ENCODE measurements at places on chromosomes 6 and 20.

DNA sequence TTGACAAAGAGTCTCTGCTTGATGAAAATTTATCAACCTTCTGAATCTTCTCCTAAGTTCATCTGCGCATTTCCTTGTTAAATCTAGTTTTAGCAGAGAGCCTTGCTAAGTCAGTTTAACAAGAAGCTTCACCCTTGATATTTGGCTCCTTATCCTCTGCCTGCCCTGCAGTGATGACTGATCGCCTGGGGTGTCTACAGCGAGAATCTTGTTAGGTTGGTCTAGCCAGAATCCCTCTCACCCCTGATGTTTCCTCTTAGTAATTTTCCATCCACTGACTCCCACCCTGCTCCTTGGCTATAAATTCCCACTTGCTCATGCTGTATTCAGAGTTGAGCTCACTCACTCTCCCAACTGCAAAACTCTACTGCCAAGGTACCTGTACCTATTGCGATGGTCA is 114.1 kb downstream of the TENT5A start:
- DNase-seq, result no peak

- DNase-seq, result no peak
These were observed 1.1 kb downstream of the PTCHD4 start for GRCh38 chr6:48109944-48110343.

DNA sequence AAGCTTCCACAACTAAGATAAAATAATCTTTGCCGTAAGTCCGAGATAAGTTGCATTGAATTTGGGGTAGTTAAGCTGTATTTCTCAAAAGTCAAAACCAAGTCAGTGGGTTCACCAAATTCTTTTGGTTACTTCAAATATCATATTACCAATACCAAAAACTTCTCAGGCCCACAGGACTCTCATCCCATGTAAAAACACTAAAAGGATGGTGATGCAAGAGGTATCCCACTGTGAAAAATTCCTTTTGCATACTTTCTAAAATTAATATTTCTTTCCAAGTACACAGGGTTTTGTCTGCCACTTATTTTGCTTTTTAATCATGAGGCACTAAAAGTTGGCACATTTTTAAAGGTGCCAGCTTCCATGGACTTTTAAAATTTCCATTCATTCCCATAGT is 151.3 kb downstream of the GJA10 start:
- DNase-seq, result no peak

DNA sequence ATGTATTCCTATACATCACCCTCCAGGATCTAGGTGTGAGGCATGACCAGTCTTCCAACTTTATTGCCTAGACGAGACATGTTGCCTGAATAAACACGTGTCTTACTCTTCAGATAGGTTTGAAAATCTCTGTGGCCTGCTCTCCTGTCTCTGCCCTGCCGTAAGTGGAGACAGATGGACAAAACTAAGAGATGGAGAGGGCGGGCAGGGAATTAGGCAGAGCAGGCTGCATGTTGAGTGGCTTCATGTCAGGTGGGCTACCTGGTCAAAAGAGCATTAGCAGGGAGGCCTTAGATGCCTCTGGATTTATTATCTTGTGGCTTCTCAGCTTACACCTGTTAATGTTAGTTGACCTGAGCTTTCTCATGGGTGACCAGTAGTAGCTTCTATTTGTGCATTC is 59.0 kb upstream of the TULP4 start:
- no peak for DNase-seq

DNA sequence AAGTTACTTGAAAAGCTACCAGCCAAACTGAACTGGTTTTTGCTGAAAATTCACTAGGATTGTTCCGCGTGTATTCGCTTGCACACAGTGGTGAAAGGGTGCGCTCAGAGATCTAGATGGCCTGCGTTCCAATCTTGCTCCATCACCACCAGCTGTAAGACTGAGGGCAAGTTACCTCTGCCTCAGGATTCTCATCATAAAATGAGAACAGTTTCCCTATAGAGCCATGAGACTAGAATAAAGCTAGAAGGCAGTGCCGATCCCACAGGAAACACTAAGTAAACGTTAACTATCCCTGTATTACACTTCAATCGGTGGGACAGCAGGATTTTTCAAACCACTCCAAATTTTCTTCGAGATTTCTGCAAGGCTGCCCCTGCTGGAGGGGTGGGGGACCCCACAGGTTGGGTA is 838 bp downstream of the AHCY start:
- DNase-seq, result no peak

- DNase-seq, result peak; percentile 64
These were observed 12.0 kb downstream of the RNF8 start for GRCh38 chr6:37365791-37366190.

- no peak for DNase-seq
These were observed 169.4 kb downstream of the SYNDIG1 start for GRCh38 chr20:24638591-24639548.

DNA sequence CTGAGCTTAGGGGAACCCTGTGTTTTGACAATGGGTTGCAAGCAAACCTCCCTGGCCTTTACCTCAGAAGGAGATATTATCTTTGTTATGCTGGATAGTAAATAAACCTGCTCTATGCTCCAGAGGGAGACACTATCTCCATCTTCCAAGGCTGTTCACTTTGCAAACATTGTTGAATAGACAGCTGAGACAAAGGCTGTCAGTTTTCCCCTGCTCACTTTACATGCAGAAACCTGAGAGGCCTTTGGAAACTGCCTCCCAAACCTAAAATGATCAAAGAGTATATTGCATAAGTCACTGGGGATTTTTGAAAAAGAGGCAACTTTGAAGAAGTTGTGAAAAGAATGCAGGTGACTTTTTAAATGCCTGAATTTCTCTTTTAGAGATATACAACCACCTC is 61.6 kb downstream of the MRAP2 start:
- DNase-seq, result no peak

- DNase-seq, result no peak
These were observed 11.9 kb upstream of the SMIM29 start for GRCh38 chr6:34260576-34261267.

- DNase-seq, result no peak
These were observed 17.2 kb upstream of the CRIP3 start for GRCh38 chr6:43325876-43326275.

DNA sequence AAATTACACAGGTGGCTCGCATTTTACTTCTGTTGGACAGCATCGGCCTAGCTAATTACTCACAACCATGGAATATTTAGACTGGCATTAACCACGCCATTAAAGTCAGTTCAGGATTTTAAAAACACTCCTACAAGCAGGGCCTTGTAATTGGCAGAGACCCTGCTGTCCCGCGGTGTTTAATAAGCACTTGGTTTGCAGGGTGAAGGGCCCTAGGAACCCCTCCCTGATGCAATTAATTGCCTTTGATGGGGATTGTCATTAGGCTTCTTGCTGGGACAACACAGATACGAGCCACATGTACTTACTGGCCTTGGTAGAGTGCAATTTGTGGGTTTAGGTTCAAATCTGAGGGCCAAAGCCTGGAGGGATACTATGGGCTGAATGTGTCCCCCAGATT is 7.8 kb upstream of the VSTM2L start:
- DNase-seq, result no peak

- DNase-seq, result no peak
These were observed 55.1 kb downstream of the ARID1B start for GRCh38 chr6:156832231-156832647.

GRCh38 chr20:23654717-23655116 is 17.0 kb upstream of the CST3 start:
- DNase-seq, result no peak

DNA sequence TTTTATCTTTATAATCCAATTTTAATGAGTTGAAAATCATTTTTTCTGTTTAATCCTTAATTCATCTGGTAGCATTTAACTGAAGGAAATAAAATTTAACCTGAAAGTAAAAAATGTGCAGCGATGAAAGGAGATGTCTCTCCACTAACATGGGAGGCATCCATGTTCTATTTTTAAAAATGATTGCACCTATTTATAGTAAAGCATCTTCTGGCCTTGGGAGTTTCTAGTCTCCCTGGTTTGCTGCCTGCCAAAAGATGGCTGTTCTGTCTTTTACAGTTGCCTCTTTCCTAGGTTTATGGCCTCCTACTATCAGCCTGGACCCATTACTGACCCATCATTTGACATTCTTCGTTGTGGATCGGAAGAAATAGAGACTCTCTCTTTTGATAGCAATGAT is 143.0 kb downstream of the B3GAT2 start:
- DNase-seq, result no peak

- DNase-seq, result no peak
These were observed 146.6 kb downstream of the ANKRD60 start for GRCh38 chr20:58081846-58082245.

DNA sequence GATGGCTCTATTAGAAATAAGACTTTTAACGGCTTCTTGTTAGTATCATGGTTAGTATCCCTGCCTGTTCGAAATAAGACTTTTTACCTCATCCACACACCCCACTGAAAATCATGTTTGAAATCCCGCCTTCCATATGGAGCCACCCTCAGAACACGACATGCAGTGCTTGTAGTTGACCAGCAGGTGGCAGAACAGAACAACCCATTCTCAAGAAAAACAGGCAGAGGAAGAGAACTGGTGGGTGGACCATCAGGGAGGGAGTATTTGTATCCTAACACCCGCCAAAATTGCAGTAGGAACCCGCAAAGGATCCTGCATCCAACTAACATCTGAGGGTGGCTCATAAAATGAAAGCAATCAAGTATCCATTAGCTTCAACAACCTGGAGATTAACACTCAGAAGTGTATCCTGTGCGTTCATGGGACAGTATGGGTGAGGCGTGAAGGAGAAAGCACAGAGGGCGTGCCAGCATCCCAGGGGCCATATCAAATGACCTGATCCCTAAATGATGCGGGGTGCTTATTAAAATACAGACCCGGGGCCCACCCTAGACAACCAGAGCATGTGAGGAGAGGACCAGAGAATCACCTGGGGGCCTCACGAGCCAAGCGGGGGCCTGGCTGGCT is 89.6 kb upstream of the NHSL1 start:
- peak; percentile 54 for DNase-seq

DNA sequence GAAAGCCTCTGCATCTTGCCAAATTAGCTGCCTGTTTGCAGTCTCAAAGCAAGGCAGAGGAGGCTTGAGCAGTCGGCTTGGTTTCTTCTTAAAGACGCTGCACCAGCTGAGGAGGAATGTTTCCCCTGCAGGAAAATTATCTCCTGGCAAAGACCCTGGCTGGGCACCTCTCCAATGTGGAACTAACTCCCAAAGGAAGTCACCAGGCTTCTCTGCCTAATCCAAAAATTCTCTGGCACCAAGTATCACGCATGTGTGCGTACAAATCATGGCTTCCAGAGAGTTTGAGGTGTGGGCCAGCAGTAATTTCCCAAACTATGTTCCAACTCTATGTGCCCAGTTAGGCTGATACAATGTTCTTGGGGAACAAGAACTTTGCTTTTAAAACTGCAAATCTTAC is 176.2 kb downstream of the KIF16B start:
- DNase-seq, result no peak

GRCh38 chr6:106751501-106752252 is 122.3 kb downstream of the QRSL1 start:
- no peak for DNase-seq

DNA sequence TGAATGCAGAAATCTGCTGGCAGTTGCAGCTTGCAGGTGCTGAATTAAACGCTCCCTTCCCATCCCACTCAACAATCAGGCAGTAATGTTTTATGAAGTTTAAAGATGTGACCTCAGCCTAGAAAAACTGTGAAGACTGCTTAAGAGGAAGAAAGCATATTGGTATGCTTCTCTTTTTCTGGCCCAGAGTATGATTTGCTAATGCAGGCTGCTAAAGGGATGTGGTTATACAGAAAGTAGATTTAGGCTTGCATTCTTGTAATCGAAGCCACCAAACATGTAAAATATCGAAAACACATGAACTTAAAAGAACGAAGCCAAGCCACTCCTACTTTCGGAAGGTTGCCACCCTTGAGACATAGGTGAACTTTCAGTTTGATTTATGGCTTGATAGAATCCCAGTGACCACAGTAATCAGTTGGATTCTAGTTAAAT is 40.7 kb downstream of the MAP3K5 start:
- no peak for DNase-seq

DNA sequence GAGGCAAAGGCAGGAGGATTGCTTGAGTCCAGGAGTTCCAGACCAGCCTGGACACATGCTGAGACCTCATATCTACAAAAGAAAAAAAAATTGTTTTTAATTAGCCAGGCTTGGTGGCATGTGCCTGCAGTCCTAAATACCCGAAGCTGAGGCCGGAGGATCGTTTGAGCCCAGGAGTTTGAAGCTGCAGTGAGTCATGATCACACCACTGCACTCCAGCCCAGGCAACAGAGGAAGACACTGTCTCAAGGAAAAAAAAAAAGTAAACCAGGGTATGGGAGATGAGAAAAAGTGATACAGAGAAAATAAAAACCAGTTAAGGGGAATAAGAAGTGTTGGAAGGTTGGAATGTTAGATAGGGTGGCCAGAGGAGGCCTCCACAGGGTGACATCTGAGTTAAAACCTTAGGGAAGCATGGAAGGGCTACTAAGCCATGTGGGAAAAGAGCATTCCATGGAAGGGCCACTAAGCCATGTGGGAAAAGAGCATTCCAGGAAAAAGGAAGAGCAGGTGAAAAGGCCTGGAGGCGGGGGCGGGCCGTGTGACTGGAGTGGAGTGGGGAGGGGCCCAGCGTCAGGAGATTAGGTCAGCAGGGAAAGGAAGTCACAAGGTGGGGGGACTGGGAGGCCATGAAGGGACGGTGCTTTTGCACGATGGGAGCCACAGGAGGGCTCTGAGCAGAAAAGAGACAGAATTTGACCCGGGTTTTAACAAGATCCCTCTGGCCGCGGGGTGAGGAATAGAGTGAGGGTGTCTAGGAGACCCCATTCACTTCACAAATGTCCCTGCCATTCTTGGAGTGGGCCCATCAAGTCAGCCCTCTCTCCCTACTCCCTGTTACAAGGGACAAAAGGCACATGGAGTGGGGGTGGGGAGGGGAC is 18.3 kb downstream of the CPNE5 start:
- DNase-seq, result no peak

GRCh38 chr6:170206851-170207431 is 83.9 kb downstream of the DLL1 start:
- DNase-seq, result no peak

DNA sequence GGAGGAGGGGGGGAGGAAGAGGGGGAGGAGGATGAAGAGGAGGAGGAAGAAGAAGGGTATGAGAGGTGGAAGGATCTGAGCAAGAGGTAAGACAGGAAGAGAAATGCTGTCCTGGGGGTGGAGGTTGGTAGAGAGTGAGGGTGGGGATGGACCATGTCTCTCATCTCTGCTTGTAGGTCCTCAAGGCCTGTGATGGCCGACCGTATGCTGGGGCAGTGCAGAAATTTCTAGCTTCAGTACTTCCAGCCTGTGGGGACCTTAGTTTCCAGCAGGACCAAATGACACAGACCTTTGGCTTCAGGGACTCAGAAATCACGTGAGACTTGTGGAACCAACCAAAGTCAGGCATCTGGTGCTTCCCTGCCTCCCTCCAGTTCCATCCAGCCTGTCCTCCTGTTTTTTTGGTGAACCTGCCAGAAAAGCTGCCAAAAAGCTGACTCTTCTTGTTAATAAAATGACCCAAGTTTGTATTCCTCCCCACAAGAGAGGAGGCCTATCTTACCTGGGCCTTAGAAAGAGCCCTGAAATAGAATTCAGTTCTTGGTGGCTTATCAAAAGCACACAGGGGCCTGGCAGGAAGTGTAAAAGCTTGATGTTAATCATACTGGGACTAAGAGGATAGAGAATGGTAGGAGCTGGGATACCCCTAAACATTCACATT is 2.5 kb upstream of the C4A start:
- DNase-seq, result no peak
